ENCODE measurements at places on chromosomes 5 and 9.

DNA sequence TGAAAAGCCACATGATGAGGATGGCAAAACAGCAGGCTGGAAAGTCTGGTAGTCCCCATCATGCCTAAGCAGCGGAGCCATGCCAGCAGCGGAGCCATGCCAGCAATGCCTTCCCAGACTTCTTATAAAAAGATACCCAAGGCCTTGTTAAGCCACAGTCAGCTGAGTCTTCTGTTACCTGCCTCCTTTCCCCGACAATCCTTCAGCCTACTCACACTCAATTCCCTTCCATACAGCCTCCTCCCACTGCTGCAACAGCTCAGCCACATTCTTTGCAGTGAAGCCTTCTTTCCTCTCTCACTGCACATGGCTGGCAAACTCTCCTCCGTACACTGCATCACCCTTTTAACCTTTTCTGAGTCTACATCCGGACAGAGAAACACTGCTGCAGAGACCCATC, 114.9 kb downstream of the AUH start:
- DNase-seq = no peak

GRCh38 chr5:89850513-89850865, 559.1 kb downstream of the CETN3 start:
- no peak for DNase-seq

DNA sequence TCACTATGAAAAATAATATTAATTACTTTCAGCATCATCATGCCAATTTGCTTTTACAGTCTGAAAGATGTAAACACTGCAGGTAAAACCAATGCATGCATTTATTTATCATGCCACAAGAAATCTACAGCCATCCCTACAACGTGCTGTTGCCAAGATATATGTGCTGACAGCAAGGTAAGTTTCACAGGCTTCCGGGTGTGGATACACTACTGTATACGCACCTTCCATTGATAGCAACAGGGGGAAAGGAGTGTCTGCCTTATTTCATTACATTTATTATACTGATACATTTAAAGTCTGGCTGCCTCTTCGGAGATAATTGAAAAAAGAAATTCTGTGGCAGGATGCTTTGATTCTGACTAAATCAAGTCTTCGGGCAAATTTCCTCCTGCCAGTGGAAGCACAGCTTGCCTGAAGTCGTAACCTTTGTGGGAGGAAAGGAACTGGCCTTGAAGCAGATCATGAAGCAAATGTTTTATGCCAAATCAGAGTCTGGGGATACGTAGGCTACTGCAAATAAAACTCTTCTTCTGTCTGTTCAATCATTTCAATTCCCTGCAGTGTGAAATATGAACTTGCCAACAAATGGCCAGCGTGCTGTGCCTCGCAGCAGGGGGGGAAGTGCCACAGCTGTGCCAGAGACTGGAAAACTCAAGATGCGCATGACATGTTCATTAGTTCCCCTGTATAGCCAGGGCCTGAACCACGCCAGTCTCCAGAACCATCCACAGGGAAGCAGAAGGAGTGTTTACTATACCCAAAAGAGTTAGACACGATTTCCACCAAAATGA, 268.1 kb downstream of the EFNA5 start:
- no peak for DNase-seq

DNA sequence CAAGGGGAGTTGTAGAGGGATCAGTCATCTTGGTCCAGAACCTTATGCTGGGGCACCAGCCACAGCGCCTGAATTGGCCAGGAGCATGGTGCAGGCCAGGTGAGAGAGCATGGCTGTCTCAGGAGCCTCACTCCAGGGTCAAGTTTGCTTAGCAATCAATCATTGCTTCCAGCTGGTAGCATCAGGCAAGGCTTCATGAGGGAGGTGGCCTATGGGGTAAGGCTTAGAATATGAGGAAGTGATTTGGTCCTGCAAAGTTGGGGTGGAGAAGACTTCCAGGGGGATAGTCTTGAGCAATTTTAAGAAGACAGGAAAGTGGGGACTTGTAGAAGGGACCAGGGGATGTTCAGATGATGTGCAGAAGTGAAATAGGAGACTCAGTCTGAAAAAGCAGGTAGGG, 53.9 kb upstream of the PITX1 start:
- no peak for DNase-seq

GRCh38 chr5:142097681-142098080, 10.9 kb upstream of the NDFIP1 start:
- DNase-seq = no peak

- DNase-seq = no peak
Observed at GRCh38 chr9:126150411-126151030, 176.1 kb upstream of the MVB12B start.

DNA sequence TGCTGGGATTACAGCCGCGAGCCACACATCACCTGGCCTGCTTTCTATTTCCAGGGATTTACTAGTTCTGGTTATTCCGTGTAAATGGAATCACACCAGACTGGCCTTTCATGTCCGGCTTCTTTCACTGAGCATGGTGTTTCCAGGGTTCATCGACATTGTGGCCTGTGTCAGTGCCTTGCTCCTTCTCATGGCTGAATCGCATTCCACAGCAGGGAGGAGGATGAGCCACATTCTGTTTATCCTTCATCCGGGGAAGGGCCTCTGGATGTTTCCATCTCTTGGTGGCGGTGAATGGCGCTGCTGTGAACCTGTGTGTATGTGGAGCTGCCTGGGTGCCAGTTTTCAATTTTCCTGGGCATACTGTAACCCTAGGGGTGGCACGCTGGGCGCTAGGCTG, 58.7 kb upstream of the RNU6ATAC start:
- no peak for DNase-seq

- no peak for DNase-seq
Observed at GRCh38 chr5:18305288-18305924, 671.1 kb downstream of the TAF11L14 start.

DNA sequence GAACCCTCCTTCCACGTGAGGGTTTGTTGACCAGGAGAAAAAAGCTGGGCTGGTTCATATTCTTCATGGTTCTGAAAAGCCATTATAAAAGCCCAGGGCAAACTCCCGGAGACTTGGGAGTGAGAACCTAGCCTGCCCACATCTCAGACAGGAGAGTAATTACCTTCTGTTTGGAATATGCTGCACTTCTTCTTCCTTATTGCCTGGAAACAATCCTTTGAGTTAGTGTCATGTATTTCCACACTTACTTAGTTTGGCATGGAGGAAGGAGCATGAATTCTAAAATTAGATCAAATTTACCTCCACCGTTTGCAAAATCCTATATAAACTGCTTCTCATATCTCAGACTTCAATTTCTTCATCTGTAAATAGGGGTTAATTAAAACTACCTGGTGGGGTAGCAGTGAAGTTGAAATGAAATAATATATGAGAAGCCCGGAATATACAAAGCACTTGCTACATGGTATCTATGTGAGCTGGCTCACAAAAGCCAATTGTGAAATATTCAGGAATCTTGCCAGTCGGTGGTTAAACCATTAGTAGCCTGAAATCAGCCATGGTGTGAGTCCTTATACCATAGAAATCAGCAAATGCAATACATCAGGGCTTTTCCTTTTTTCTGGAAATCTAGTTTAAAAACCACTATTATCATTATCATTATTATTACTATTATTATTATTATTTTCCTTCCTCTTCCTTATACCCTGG, 140.0 kb upstream of the RAD23B start:
- no peak for DNase-seq

DNA sequence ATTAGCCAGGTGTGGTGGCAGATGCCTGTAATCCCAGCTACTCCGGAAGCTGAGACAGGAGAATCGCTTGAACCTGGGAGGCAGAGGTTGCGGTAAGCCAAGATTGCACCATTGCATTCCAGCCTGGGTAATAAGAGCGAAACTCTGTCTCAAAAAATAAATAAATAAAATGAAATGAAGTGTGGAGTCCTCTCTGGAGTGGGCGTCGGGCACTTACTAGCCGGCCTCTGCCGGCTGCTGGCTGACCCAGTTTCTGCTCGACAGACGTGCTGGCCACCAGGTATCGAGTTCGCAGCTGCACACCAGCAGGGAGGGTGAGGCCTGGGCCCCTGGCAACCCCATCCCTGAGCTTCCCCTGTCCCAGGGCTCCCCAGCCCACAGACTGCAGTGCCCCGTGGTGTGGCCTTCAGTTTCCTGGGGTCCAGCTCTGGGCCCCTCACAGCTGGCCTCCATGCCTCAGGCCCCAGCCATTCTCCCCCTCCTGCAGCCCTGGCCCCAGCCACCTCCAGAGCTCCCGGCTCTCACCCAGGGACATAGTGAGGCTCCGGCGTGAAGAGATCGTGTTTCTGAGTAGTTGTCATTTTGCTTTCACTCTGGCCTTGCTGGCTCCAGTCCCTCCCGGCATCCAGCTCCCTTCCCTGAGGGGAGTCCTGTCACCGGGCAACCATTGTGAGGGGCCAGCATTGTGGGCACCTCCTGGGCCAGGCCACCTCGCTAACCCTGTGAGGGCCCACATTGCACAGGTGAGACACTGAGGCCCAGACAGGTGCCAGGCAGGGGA, 3.8 kb upstream of the STPG3 start:
- no peak for DNase-seq

DNA sequence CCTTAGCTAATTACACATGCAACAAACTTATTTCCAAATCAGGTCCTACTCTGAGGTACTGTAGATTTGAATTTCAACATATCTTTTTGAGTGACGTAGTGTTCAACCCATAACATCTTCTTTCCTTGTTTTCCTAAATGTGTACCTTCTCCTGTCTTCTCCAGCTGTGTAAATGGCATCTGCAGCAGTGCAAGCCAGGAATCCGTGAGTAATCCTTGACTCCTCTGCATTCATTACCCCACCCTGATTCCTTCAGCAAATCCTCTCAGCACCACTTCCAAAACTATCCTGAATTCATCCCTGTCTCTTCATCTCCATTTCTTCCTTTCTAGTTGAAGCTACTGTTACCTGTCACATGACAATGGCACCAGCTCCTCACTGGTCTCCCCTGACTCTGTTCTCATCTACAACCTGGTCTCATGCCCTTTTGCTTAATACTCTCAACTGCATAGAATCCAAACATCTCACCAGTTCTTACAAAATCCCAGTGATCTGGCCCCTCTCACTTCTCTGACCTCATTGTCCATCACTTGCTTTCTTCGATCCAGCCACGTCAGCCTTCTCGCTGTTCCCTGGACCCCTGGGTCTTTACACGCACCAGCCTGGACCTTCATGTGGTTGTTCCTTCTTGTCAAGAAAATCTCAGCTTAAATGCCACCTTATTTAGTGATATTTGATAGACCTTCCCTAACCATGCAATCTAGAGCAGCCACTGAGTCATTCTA, 14.6 kb upstream of the TRAF1 start:
- no peak for DNase-seq

- DNase-seq = no peak
Observed at GRCh38 chr5:115813719-115814118, 2.7 kb downstream of the CDO1 start.

GRCh38 chr5:73605223-73606087, 20.5 kb upstream of the ARHGEF28 start:
- no peak for DNase-seq

GRCh38 chr9:133709015-133709611, 29.0 kb downstream of the SARDH start:
- no peak for DNase-seq

DNA sequence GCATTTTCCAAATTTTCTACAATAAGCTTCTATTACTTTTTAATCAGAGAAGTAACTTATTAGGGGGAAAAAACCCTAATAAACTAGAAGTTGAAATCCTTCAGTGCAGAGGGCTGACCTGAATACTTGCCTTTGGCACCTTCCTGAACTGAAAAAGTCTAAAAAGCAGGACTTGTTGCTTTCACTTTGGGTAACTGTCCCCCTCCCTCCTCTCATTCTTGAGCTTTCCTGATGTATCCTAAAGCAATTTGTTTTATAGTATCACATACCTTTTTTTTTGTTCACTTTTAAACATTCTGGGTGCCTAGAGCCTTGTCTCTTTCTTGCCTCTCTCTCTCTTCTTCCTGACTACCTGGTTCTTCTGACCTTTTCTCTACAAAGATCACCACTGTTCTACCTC, 64.0 kb upstream of the ERBIN start:
- DNase-seq = no peak

GRCh38 chr5:19988457-19988856, 457 bp upstream of the CDH18 start:
- no peak for DNase-seq

DNA sequence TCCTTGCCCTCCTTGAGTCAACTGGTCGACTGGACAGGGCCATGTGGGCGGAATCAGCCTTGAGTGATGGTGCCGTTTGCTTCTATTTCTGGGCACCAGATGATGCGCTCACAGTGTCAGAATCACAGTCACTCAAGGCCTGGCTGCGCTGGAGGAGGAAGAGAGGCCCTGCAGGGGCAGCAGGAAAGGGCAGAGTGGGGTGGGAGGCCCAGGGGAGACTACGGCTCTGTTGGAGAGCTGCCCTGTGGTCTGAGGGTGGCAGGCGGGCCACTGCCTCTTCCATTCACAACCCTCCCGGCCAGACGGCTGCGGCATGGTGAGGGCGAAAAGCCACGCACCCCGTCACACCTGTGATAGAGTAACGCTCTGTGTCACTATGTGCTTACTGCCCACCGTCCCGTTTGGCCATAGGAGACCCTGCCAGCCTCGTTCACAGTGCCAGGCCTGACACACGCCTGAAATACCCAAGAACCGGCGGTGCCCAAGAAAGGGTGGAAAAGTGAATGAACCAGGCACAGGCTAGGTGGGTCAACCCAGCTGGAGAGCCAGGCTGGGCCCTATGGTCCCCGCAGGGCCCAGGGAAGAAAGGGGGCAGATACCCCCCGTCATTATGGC, 9.9 kb downstream of the PLPP7 start:
- DNase-seq = no peak

DNA sequence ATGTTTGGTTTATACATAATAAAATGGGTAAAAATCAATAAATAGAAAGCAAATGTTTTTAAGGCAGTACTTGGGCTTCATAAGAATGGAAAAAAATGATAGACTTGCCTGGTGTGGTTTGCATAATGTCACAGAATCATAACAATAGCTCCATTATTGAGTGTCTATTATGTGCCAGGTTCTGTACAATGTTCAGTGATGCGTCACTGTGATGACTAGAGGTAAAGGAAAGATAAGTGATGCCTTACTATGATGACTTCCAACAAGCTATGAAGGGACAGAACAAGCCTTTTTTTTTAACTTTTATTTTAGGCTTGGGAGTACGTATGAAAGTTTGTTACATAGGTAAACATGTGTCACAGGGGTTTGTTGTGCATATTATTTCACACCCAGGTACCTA, 128.8 kb downstream of the TMC1 start:
- DNase-seq = no peak

Measured in AG04449 (cell line).